ENCODE measurements at places on chromosomes 6 and 20. TPM values are rescaled to one million over a fixed set of nuclear protein-coding genes. Genes with fewer than 3 reads are reported as not detected.
A peak's percentile ranks its signal among the peaks of the same experiment; 100 is the strongest.

The TSBP1 gene
- not detected for total RNA-seq

The UCKL1 gene
- 54.4 TPM for total RNA-seq

The BPIFB1 gene
- total RNA-seq = not detected

The NKAIN2 gene
- total RNA-seq = 0.22 TPM

The CNR1 gene
- total RNA-seq = 0.11 TPM

The DEFB118 gene
- total RNA-seq = not detected

The WFDC12 gene
- total RNA-seq = not detected

The HLA-DQB2 gene
- total RNA-seq = 1.7 TPM

The EGFL8 gene
- total RNA-seq = 6.1 TPM

- DNase-seq = no peak
Observed at GRCh38 chr6:72715119-72715518, 93.3 kb downstream of the KCNQ5 start.

- no peak for DNase-seq
Observed at GRCh38 chr6:143468026-143468425, 17.4 kb downstream of the PEX3 start.

DNA sequence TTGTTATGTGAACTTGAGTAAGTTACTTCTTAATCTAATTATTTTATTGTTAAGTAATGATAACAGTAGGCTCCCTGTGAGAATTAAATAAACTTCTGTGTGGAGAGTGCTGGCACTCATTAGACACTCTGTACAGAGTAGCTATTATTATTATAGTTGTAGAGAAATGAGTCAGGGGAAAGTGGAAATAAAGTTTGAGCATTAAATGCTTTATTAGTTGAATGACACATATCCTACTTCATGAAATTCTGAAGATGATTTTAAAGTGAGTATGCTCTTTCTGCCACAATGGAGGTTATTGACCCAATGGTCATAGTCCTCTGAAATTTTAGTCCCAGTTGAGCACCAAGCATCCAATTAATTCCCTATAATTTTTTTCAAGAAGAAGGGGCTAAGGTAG, 5.9 kb downstream of the ECI2 start:
- DNase-seq = no peak

DNA sequence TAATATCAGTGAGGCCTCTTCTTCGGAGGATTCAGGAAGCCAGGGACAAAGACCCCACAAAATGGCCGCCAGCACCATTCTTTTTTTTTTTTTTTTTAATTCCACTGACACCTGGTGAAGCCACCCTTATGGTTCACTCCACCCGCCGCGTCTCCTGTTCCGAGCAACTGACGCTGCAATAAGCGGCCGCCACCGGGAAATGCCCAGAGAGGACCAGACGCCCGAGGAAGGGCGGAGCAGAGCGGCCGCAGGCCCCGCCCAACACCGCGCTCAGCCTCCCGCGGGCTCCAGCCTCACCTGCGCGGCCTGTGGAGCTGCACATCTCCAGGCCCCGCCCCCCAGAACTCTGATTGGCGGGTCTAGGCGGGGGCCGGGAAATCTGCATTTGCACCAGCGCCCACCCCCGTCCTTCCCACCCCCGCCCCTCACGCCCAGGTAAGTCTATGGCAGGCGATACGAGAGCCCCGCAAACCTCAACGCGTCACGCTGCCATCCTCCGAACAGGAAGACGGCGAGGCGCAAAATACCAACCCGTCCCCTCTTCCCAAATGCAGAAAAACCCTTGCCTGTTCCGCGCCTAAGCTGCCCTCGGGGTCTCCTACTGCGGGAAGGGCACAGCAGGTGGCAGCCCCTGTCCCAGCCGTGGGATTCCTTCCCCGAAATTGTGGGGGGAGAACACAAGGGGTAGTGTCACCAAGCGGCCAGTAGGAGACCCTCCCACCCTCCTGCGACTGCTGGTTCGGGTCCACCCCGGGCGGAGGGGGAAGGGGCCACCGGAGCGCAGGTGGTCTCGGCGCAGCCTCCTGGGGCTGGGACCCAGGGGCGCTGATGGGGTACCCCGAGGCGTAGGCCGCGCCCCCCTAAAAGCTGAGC, 960 bp downstream of the ATP9A start:
- DNase-seq = peak; percentile 82

DNA sequence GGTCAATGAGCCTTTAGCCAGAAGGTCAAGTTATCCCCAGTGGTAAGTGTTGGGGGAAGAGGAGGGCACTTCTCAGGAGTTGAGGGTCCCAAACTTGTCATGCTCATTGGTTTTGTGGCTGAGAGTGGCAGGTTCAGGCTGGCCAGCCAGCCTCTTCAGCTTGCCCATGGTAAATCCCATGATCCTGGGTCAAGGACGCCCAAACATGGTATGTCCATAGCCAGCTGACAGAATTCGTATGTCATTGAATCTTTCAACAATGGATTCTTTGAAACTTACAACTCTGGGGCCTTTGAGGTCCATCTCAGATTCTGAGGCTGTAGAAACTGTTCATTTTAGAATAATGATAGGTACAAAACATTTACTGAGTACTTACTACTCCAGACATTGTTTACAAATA, 36.1 kb upstream of the RSPO4 start:
- DNase-seq = no peak

GRCh38 chr6:2127484-2127911, 117.9 kb downstream of the GMDS start:
- peak; percentile 75 for DNase-seq

DNA sequence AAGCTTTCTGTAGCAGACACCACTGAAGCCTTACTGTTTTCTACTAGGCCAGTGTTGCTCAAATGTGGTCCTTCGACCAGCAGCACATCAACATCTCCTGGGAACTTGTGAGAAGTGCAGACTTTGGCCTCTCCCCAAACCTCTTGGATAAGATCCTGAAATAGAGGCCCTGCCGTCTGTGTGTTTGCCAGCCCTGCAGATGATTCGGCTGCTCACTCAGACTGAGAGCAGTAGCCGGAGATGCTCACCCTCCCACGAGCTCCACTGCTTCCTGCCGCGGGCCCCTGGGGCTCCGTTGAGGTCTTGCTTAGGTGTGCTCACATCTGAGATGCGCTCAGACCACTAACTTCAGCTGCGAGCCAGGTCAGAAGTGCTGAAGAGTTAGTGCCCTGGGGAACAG, 129.5 kb upstream of the SSTR4 start:
- DNase-seq = peak; percentile 58

DNA sequence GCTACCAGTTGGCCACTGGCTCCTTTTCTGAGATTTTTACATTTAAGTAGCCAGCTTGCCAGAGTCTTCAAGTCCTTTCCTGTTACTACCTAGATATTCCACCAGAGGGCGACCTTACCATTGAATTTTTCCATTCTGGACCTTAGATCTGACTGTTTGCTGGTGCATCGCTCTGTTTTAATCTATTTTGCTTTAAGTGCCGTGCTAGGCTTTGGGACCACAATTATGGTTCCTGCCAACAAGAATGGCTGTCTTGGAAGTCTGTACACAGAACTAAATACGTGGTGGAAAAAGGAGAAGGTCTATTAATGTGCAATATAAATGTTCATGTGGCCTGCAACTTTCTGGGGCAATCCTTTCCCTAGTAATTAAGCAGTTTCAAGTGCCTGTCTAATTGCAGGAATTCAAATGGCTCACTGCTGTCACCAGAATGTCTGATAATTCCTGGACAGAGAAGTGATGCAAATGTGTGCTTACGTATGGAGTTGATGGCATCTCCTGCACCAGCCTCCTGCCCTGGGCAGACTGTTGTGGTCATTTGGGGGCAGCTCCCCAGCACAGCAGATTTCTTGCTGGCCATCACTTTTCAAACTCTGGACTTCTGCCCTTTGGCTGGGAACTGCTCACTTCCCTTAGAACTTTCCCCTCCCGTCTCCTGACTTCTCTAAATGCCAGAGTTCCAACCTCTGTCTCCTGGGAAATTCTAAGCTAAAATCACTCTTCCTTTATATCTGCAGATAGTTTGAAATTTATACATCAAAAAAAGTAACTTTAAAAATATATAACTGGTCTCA, 5.6 kb upstream of the HLA-DOA start:
- no peak for DNase-seq

GRCh38 chr6:157879873-157880254, 56.8 kb downstream of the SNX9 start:
- no peak for DNase-seq

DNA sequence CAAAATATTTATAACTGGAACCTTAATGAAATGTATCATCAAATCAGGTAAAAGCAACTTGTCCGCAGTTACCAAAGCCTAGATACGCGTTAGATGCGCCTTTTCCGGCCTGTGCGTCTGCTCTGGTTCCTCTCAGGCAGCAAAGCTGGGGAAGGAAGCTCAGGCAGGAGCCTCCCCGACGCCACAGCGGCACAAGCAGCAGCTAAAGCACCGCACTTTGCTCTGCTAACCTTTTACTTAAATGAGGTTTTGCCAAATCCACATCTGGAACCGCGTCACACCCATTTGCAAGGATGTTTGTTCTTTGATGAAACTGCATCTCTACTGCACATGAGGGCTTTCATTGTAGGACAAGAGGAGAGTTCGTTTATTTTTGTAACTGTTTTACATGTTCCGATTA, 36.8 kb downstream of the THBS2 start:
- no peak for DNase-seq

DNA sequence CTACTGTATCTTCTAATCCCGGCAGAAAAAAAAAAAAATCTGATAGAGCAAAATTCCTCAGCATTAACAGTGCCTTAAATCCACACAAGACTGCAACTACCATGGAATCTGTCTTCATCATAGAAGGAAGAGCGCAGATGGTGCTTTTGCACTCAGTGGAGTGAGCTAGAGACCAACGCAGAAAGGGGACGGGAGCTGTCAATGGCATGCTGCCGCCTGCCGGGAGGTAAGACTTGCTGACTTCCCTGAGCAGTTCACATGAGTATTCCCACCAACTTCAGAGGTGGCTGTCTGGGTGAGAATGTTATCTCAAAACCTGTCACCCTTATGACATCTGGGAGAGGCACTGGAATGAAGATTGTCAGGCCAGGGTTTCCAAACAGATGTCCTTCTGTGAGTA, 35.6 kb downstream of the DZANK1 start:
- DNase-seq = no peak

GRCh38 chr6:140017470-140017869, 643.0 kb upstream of the CITED2 start:
- no peak for DNase-seq

GRCh38 chr6:161301338-161301737, 27.5 kb upstream of the AGPAT4 start:
- DNase-seq = peak; percentile 48

DNA sequence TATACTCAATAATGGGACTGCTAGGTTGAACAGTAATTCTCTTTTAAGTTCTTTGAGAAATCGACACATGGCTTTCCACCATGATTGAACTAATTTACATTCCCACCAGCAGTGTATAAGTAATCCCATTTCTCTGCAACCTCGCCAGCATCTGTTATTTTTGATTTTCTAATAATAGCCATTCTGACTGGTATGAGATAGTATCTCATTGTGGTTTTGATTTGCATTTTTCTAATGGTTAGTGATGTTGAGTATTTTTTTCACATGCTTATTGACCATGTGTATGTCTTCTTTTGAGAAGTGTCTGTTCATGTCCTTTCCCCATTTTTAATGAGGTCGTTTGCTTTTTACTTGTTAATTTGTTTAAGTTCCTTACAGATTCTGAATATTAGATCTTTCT, 66.5 kb downstream of the STK4 start:
- no peak for DNase-seq

DNA sequence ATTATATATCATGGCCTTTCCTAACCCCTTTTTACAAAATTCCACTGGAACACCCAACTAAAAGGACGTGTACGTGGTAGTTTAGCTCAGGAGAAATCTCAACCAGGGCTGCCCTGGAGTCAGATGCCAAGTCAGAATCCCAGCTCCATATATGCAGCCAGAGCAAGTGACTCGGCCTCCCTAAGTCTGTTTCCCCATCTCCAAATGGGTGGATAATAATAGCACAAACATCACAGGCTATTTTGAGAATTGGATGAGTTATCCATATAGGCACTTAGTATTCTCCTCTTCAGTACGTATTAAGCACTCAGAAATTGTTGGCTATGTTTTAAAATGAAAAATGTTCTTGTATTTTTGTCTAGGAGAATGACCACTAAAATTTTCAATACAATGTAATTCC, 481.5 kb downstream of the CD109 start:
- no peak for DNase-seq

- DNase-seq = peak; percentile 47
Observed at GRCh38 chr20:663315-664090, 10.5 kb upstream of the SRXN1 start.

GRCh38 chr6:13495112-13495776, 7.8 kb upstream of the GFOD1 start:
- DNase-seq = no peak
